ENCODE measurements at places on chromosomes 5 and 9.

GRCh38 chr9:16134351-16134750, 581.5 kb downstream of the CCDC171 start:
- no peak for DNase-seq

DNA sequence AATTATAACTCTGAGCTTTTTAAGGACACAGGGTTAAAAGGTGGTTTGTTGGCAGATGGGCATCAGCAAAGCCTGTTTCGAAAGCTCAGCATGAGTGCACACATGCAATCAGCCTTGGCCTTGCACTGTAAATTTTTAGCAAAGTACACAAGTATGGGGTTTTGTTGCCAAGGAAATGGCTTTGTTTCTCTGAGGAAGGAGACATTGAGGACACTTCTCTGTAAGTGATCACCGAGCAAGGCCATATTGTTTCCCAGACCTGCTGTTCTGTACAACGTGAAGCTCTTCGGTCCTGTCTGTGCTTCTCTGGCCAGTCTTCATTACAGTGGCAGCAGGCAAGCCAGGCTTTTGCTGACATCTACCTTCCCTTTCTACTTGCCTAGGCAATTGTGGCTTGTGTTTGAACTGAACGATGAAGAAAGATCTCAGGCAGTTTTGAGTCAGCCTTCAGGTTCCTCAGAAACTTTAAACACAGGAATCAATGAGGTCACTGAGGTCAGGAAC, 27.9 kb upstream of the GLRX start:
- no peak for DNase-seq

GRCh38 chr5:44860267-44860666, 51.5 kb downstream of the MRPS30 start:
- DNase-seq, result no peak

GRCh38 chr9:112725961-112726360, 8.0 kb upstream of the INIP start:
- no peak for DNase-seq

- no peak for DNase-seq
Measured at GRCh38 chr5:56358703-56359681, 125.9 kb upstream of the ANKRD55 start.

- no peak for DNase-seq
Measured at GRCh38 chr5:88770276-88771257, 112.4 kb downstream of the MEF2C start.

- no peak for DNase-seq
Measured at GRCh38 chr5:130985776-130986175, 179.3 kb downstream of the HINT1 start.

DNA sequence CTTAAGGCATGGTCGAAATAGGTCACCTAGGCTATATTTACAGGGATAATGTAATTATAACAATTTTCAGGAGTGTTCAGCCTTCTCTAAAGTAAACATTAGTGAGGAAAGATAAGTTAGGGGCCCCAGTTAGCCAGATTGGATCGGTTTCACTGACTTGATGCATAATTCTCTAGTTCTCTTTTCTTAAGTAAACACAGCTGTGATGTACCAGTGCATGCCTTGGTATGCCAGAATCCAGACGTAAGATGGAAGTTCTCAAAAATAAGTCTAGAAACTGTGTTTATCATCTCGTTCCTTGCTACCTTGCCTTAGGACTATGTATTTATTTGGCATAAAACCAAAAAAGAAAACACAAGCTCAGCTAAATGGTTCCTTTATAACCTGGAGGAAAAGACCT, 442.2 kb upstream of the CLINT1 start:
- no peak for DNase-seq

DNA sequence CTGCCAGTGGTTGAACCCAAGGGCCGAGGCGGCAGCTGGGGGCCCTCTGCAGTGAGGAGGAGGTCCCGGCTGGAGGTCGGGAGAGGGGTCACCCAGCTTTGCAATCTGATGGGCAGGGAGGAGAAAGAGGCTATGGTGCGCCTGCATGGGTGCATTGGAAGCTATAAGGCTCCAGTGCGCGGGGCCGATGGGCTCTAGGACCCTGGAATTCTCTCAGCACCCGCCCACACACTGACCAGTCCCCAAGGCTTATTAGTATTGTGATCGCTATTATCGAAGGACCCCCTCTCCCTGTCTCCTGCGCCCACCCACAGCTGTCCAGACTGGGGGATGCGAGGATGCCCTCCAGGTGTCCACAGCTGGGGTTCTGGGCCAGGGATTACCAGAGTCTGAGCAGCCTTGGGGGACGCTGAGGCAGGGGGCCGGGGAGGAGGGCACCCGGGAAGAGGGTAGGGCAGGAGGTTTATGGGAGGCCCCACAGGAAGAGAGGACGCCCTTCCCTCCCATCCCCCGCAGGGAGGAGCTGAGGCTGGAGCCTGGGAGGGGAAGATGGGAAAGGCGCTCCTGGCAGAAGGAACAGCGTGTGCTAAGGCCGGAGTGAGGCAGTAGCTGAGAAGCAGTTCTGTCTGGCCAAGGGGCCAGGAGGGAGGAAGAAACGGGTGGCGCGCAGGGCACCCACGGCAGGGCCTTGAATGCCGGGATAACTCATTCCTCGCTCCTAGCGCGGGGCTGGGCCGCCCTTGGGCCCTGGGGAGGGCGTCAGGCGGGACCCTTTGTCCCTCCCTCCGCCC, 24.2 kb downstream of the C9orf50 start:
- DNase-seq, result no peak

DNA sequence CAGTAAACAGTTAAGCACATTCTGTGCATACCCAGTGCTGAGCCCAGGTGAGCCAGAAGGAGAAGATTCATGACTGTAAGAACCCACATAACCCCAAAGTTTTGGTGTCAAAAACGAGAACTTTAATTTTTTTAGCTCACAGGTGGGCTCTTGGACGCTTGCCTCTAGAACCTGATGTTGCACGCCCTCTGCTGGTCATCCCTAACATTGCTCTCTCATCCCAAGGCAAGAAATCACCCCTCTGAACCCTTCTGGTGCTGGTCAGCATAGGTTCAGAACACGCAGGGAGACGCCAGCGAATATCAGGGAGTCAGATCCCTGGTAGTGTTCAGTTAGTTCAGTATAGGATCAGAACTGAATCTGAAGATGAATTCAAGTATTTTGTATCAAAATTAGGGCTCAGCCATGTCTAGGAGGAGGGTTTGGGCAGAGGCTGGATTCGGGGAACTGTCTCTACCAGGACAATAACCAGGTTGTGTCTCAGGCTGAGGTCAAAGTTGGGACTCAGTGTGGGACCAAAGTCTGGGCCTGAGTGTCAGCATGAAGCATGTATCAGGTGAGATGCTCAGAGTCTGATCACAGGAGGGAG, 4.1 kb upstream of the DNAJB5 start:
- no peak for DNase-seq

DNA sequence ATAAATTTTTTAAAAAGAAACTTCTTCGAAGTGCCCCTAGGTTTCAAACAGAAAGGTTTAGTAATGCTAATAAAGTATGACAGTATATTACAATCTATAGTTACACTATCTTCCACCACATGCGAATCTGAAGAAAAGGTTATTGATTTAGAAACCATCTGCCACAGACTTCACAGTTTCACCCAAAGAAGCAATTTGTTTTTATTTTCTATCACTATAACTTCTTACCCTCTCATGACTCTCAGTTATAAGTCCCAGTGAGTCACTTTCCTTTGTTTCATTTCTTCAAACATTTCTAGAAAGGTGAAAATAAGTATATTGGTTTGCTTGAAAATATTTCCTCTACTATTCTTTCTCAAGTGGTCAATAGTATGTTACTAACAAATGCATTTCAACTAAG, 93.6 kb downstream of the MCTP1 start:
- DNase-seq, result no peak

GRCh38 chr5:181188700-181189362, 16.2 kb downstream of the TRIM7 start:
- peak; percentile 77 for DNase-seq

DNA sequence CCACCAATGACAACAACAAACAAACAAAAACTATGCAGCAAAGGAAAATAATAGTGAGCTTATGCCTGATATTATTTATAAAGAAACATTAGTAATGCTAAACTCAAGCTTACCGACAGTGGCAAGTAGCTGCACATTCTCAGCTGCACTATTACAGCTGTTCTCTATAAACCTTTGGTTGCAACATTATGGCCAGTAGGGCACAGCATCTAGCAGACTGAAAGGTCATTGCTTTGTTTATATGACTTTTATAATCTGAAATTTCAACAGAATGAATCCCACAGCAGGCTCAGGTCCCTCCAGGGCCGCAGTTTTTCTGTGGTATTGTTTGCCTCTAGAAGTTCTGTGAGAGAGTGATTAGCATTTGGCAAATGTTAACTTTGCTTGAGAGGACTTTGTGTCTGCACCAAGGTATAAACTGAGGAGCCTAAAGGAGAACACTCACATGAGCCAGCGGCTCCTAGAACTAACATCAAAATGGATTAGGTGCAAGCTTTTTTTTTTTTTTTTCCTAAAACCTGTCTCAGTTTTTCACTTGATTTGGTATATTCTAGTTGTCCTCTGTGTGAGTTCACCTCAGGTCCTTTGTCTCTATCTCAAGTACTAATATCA, 58.3 kb downstream of the IZUMO3 start:
- DNase-seq, result no peak

- DNase-seq, result no peak
Measured at GRCh38 chr9:120885958-120886357, 9.0 kb upstream of the PHF19 start.

GRCh38 chr5:38210676-38211353, 47.5 kb upstream of the EGFLAM start:
- no peak for DNase-seq

DNA sequence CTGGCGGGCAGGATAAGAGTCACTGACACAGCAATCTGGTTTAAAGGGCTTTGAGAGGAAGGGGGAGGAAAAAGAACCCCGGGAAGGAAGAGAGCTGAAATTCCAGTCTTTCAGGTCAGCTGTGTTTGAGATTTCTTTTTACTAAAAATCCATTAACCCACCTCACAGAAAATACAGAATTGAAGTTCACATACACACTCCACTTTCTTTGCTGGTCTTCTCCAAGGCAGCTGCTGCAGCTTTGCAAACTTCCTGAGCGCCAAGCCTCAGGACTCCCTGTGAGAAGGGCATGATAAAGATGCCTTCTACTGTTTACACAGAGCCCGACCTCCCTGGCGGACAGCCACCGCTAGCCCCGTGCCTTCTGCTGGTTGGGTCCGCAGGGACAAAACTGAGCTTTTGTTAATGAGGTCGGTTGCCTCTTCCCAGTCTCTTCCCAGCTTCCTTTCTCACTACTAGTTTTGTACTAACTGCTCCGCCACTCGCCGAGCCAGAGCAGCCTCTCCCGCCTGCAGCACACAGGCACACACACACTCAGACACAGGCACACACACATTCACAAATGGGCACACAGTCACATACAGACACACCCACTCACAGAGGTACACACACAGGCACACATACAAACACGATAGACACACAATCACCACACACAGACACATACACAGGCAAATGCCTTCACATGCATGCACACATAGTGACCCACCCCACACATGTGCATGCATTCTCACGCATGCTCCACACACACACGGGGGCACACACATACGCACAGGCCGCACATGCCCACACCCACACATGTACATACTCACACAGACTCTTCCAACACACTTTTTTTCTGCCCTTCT, at the start of gene FREM1:
FREM1 (minus strand) TSS at position 468 of the 845 bp plus-strand sequence. CDS start 41,451 bp downstream, outside the sequence.
- no peak for DNase-seq

DNA sequence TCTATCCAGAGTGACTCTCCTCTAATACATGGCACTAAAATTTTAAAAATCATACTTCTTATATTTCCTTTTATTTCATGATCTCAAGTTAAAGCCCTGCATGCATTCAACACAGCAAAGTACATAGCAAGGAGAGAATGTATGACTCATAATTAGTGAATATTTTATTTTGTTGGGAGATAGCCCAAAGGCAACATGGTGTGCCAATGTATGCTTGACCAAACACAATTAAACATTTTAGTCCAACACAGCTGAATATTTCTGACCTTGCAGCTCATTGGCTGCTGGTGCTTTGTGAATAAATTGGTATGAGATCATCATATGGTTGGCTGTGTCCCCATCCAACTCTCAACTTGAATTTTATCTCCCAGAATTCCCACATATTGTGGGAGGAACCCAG, 103.5 kb downstream of the NPR3 start:
- DNase-seq, result no peak

DNA sequence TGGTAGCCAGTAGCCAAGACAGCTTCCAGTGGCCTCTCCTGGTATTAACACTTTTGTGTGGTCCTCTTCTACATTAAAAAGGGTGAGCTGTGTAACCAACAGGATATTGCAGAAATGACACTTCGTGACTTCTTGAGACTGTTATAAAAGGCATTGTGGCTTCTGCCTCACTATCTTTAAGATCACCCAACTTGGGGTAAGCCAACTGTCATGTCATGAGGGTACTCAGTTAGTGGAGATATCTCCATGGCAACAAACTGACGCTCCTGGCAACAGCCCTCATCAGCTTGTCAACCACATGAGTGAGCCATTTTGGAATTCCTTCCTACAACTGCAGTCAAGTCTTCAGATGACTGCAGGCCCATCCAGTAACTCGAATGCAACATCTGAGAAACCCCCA, 121.7 kb downstream of the DEPDC1B start:
- no peak for DNase-seq

DNA sequence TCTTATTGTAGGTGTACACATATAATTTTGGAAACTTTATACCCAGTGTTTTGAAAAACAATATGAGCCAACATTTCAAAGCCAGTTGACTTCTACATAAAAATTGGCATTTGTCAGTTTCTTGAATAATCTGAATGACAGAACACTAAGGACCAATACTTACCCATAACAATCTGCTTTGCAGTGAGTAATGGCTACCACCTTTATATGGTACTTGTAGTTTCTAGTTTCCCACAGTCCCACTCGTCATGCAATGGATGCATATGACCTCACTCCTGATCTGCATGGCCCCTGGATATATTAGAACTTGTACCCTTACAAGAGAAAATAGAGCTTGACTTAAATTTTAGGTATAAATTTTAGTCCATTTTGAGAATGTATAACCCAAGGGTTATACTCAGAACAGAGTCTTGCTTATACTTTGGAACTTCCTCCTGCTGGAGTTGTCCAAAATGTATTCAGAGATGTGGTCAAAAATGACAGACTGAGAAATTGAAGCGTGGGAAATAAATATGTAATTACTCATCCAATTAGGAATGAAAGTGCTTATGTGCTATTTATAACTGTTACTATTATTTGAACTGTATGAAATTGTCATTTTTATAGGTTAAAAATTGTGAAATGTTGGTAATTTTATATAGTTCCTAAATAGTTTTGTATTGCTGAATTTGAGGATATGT, 19.5 kb downstream of the XRCC4 start:
- no peak for DNase-seq

DNA sequence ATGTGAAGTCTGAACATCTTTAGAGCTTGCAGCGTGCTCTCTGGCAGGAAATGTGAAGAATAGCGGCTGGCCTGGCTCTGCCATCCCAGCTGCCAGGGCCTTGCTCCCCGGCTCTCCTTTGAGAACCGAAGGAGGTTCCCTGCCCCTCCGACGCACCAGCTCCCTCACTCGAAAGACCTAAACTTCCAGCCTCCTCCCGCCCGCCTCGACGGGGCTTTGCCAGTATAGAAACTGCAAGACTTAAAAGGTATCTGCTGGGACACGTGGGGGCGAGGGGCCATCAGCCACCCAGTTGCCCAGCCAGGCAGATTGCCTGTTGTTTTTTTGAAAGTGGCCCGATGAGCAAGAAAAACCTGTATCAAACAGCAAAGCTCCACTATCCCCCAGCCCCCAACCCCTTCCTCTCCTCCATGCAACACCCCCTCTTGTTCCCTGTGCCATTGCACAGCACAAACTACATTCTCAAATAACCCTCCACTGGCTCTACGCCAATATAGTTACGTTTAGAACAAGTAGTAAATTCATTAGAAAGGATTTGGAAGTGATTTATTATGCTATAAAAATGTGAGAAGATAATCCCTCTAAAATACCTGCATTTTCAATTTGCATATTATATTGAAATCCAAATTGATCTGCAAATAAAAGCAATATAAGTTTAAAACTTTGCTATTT, 331.9 kb downstream of the MED10 start:
- DNase-seq, result no peak
